ENCODE measurements at places on chromosomes 16 and 17. TPM values are rescaled to one million over a fixed set of nuclear protein-coding genes. Genes with fewer than 3 reads are reported as not detected.

Gene TEKT1
- not detected for total RNA-seq

Gene PDILT
- total RNA-seq = not detected

GRCh38 chr16:81263470-81264220, 25.2 kb downstream of the BCO1 start:
- H3K4me1 ChIP-seq = no peaks in the 10 kb centered on the region
- no peaks in the 10 kb centered on the region for H3K36me3 ChIP-seq
- no peak for DNase-seq
- no peak overlapping the region for H3K27ac ChIP-seq
- peaks cover 10% of the 10 kb centered on the region for H3K27me3 ChIP-seq

- no peak for DNase-seq
- H3K27ac ChIP-seq = no peak overlapping the region
- H3K27me3 ChIP-seq = peaks cover 5% of the 10 kb centered on the region
- no peaks in the 10 kb centered on the region for H3K36me3 ChIP-seq
- no peak overlapping the region for H3K4me3 ChIP-seq
Observed at GRCh38 chr17:13222975-13223374, 205.1 kb upstream of the ELAC2 start.

GRCh38 chr16:31402687-31403086, 9.6 kb downstream of the ITGAD start:
- DNase-seq = no peak
- H3K4me3 ChIP-seq = no peak overlapping the region
- no peaks in the 10 kb centered on the region for H3K27me3 ChIP-seq

Measured in activated CD4-positive, alpha-beta memory T cell treated with anti-CD3 and anti-CD28 coated beads for 36 hours (primary cell).